ENCODE measurements at places on chromosomes 4 and X.

GRCh38 chr4:186617921-186618320, 62.6 kb upstream of the MTNR1A start:
- DNase-seq = no peak

DNA sequence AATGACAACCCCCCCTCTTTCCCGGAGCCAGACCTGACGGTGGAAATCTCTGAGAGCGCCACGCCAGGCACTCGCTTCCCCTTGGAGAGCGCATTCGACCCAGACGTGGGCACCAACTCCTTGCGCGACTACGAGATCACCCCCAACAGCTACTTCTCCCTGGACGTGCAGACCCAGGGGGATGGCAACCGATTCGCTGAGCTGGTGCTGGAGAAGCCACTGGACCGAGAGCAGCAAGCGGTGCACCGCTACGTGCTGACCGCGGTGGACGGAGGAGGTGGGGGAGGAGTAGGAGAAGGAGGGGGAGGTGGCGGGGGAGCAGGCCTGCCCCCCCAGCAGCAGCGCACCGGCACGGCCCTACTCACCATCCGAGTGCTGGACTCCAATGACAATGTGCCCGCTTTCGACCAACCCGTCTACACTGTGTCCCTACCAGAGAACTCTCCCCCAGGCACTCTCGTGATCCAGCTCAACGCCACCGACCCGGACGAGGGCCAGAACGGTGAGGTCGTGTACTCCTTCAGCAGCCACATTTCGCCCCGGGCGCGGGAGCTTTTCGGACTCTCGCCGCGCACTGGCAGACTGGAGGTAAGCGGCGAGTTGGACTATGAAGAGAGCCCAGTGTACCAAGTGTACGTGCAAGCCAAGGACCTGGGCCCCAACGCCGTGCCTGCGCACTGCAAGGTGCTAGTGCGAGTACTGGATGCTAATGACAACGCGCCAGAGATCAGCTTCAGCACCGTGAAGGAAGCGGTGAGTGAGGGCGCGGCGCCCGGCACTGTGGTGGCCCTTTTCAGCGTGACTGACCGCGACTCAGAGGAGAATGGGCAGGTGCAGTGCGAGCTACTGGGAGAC, 1.6 kb downstream of the PCDH10 start:
- DNase-seq = no peak

DNA sequence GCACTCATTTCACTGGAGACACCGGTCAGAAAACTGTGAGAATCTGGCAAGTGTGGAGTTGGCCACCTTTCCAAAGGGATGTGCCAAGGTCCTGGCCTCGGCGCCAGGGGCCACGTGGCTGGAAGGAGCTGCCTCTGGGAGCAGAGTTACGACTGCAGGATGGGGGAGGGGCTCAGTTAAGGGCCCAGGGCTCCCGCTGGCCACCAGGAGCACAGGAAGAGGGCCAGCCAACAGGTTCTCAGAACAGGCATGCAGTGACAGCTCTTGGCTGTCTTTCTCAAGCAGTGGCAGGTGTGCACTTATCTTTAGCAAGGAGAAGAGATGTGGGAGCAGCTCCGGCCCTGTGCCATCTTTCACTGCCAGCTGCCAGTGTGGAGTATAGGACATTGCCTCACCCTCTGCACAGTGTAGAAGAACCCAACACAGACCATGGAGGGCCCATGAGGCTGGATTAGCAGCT, 115.9 kb upstream of the RBPJ start:
- no peak for DNase-seq

GRCh38 chrX:12282991-12283390, 144.7 kb downstream of the FRMPD4 start:
- no peak for DNase-seq

GRCh38 chrX:34880656-34881055, 61.9 kb upstream of the FAM47B start:
- DNase-seq = peak; percentile 78

- DNase-seq = no peak
Measured at GRCh38 chr4:174256277-174256713, 27.2 kb downstream of the FBXO8 start.

- peak; percentile 54 for DNase-seq
Measured at GRCh38 chr4:73620115-73620792, at the start of gene RASSF6. Gene RASSF6, minus strand, starts transcription at chr4:73620436. Its CDS starts 8,641 bp downstream, at chr4:73611795.

Data from kidney glomerular epithelial cell (primary cell).